ENCODE measurements at places on chromosomes 12 and 14.

DNA sequence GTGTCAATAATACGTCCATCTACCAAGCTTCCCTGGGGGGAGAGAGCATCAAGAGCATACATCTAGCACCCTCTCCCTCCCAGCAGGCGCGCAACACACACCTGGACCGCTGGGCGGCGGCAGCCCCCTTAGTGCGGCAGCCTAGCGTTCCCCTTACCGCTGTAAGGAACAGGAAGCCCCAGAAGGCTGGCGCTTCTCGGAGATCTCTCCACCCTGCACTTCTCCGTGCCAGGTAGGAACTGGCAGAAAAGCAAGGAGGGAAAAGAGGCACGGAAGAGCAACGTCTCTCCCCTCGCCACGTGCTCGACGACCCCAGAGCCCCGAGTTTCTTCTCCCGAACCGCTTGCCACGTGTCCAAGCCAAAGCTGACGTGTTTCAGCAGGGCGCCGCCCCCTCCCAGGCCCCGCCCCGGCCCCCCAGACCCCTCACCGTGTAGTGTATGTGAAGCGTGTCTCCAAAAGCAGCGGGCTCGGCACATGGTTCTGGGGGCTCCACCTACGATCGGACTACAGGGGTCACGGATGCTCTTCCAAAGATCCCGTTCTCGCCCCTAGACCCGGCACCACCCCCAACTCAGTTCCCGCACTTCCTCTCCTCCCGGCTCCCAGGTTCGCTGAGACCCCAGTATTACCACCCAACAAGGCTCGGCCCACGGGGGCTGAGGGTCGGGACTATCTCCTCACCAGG, 532 bp downstream of the FKBP11 start:
- peak; percentile 75 for DNase-seq

- no peak for DNase-seq
Measured at GRCh38 chr12:122021193-122021821, 377 bp upstream of the BCL7A start.

DNA sequence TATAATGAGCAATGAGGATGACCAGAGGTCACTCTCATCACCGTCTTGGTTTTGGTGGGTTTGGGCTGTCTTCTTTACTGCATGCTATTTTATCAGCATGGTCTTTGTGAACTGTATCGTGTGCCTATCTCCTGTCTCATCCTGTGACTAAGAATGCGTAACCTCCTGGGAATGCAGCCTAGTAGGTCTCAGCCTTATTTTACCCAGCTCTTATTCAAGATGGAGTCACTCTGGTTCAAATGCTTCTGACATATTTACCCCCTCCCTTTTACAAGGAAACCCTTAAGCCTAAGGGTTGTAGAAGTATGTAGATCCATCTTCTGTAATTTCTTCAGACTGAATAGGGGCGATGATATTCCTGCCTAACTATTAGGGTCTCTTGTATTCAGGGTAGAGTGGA, 8.4 kb downstream of the IFI27L1 start:
- DNase-seq = no peak

DNA sequence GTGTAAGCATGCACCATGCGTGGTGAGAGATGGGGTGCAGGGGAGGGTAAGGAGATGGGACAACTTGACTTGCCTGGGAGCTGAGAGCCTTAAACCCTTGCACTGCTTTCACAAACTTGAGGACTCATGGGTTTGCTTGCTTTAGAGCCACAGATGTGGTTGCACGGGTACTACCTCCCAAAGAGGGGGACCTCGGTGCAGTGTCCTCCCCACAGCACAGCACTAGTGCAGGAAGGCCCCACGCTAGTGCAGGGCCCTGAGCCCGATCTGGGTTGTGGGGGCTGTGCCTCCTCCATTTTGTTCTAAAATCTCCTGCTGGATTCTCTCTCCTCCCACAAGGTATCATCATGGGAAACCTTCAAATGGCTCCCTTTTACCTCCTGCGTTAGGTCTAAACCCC, 11.2 kb downstream of the KRT72 start:
- no peak for DNase-seq

- DNase-seq = no peak
Measured at GRCh38 chr12:104334581-104334980, 31.0 kb downstream of the EID3 start.

Data from GM12892 (cell line).